ENCODE measurements at places on chromosomes 2 and 18.

GRCh38 chr2:23794234-23794633, 132.7 kb downstream of the ATAD2B start:
- no peak for DNase-seq

GRCh38 chr2:96856776-96857666, 795 bp downstream of the ANKRD39 start:
- DNase-seq: peak; percentile 29

DNA sequence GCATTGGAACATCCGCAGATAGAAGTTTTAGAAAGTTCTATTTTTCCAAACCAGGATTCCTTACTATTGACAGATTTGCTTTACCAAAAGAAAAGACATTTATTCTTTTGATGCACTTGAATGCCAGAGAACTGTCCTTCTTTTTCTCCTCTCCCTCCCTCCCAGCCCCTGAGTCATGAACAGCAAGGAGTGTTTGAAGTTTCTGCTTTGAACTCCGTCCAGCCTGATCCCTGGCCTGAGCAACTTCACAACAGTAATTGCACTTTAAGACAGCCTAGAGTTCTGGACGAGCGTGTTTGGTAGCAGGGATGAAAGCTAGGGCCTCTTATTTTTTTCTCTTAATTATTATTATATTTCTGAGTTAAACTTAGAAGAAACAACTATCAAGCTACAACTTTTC, 33.6 kb downstream of the APCDD1 start:
- DNase-seq: no peak

GRCh38 chr18:54774981-54775665, 53.2 kb upstream of the RAB27B start:
- DNase-seq: no peak

- no peak for DNase-seq
Measured at GRCh38 chr18:70582981-70583380, 294.1 kb downstream of the SOCS6 start.

DNA sequence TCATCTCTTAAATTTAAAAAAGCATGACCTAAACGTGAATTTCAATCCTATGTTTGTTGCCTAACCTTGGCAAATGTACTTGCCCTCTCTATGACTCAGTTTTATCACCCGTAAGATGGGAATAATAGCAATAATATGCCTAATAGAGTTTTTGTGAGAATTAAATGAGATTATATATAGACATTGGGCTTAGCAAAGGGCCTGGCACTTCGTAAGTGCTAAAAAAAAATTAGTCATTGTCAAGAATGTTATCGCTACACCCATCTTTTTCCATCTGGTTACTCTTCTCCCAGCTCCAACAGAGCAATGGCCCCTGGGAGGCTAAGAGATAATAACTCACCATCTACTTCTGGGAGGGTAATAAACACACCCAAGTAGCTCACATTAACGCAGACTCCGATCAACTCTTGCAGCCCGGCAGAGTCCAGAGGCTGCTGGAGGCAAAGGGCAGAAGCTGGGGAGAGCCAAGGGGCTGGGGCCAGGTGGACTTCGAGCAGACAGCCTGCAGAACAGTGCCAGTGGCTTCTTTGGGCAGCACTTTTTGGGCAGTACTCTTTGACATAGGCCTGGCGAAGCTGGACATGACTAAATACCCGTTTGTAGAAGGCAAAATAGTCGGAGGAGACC, 63.9 kb upstream of the STPG4 start:
- no peak for DNase-seq

DNA sequence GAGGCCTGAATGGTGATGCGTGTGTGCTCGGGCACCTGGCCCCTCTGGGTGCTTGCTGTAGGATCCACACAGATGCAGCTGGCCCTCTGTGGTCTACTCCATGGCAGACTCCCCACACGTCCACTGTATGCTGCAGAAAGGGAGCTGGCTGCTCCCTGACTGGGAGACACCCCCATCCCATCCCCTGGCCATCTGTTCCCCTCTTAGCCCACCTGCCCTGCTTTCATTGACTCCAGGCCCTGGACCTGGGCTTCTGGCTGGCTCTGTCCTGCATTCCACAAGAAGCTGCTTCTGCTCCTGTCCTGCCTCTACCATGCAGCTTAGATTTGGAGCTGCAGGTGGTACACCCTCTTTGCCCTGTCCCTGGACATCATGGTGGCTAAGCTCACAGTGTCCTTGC, 80.1 kb downstream of the FHOD3 start:
- no peak for DNase-seq

DNA sequence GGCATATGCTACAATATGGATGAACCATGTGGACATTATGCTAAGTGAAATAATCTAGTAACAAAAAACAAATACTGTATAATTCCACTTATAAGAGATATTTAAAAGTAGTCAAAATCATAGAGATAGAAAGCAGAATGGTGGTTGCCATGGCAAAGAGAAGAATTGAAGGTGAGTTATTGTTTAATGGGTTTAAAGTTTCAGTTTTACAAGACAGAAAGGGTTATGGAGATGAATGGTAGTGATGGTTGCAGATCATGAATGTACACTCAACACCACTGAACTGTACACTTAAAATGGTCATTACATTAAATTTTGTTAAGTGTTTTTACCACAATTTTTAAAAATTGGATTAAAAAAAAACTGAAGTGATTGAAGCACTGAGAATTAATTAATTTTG, 298.2 kb upstream of the ZC3H15 start:
- DNase-seq: no peak

DNA sequence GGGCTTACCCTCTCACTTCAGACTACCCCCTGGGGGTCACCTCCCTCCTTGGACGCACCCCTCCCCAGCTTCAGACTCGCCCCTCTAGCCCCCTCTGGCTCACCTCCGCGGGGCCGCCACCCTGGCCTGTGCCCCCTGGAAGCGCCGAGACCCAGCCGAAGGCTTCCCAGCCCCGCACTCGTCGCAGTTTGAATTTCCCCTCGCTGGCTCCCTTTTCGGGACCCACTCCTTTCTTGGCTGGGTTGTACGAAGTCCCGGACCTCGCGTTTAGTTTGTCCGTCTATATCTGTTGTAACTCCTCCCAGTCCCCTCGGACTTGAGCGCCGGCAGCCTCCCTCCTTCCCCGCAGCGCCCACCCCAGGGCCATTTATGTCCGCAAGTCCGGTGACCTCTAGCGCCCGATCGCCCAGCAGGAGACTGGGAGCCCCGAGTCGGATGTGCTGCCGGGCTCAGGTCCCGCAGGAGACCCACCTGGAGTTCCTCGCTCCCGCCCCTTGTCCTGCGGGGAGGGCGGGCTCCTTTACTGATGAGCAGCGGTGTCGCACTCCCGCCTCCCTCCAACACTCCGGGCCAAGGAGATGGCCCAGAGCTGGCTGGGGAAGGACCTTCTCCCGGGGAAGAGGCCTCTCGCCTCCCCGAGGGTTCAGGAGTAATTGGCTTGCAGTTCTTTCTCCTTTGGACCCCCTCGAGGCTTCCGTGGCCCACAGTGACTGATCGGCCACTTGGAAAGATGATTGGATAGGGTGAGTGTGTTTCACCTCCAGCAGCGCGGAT, 692 bp upstream of the RAX start:
- DNase-seq: no peak

GRCh38 chr2:30271301-30271700, 40.0 kb downstream of the LBH start:
- no peak for DNase-seq

GRCh38 chr2:109563288-109563687, 50.5 kb downstream of the SEPTIN10 start:
- no peak for DNase-seq

DNA sequence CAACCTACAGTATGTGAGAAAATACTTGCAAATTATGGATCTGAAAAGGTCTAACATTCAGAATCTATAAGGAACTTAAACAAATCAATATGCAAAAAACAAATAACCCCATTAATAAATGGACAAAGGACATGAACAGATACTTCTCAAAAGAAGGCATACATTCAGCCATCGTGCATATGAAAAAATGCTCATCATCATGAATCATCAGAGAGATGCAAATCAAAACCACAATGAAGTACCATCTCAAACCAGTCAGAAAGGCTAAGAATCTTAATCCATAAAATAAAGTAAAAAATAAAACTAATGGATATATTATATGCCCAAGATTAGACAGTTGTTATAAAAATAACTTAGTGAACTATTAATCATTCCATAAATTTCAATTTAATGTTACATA, 154.0 kb downstream of the CALCRL start:
- no peak for DNase-seq

DNA sequence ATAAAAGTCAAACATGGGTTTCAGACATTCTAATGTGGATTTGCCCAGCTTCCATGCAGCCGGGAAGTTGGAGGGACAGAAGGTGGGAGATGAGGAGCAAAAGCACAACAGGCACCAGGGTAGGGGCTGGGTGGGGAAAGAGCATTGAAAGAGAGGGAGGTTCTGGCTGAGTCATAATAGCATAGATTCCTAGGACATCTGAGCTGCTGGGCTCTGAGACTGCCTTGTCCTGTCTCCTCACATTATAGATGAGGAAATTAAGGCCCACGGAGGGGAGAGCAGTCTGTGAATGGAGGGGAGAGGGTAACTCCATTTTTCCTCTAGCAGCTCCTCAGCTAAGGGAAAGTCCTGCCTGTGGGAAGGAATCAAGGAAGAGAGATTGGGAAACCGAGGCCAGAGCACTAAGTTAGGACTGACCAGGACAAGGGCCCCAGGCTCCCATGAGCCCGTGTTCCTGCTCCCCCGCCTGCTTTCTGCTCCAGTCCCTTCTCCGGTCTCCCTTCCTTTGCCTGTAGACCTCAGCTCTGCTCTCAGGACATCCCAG, 26.2 kb downstream of the SH2D6 start:
- DNase-seq: no peak

- DNase-seq: no peak
Measured at GRCh38 chr2:119338272-119338671, 28.4 kb downstream of the C2orf76 start.

GRCh38 chr2:178279142-178279541, 84.8 kb downstream of the OSBPL6 start:
- no peak for DNase-seq

GRCh38 chr2:41908349-41908748, 139.5 kb upstream of the PKDCC start:
- no peak for DNase-seq

DNA sequence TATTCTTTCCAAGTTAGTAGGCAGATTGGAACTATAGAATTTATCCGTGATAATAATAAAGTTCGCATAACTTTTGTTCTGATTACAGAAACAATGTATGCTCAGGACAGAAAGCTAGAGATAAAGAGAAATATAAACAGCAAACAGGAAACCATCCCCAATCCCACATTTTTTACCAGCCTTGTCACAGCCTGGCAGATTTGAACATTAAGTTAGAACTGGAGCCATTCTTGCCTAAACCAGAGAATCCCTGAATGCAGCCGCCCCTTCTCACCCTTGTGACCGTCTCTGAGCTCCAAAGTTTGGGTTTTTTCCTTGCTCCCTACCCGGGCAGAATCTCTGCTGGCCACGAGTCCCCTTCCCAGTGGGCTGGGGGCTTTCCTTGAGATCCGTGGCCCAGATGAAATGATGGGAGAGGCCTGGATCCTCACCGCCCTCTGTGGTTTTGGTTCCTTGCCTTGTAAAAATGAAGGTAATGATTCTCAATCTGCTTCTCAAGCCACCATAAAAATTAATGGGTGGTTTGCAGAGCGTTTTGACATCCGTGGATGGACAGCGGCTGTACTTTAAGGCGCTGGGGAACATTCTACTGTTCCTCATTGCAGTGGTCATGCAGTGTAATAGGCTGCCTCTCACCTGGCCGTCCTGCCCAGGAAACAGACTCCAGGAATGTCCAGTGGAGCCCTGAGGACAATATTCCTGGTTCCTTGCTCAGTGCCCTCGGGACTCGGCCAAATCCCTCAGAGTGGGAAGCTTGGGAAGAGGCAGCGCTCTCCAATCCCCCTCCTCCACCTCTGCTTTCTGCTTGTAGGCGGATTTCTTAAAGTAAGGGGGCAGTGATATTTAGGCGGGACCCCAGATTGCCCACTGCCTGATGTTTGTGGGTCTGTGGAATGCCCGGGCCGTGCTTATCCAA, 1.6 kb downstream of the SH3BP4 start:
- DNase-seq: no peak

DNA sequence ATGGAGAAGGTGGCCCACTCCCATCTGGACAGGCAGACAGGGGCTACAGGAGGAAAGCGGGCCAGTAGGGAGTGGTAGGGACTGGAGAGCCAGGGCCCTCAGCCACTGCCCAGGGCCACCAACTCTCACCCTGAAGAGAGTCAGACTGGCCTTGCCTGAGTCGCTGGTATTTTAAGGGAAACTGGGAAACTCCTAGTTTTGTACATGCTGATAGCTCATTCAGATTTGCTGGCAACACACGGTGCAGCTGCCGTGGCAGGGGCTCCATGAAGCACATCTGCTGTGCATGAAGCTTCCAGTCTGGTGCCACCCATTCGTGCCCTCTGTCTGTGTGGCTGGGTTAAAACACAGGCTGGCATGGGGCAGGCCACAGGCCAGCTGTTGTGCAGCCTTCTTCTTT, 137.3 kb upstream of the GLI2 start:
- no peak for DNase-seq

DNA sequence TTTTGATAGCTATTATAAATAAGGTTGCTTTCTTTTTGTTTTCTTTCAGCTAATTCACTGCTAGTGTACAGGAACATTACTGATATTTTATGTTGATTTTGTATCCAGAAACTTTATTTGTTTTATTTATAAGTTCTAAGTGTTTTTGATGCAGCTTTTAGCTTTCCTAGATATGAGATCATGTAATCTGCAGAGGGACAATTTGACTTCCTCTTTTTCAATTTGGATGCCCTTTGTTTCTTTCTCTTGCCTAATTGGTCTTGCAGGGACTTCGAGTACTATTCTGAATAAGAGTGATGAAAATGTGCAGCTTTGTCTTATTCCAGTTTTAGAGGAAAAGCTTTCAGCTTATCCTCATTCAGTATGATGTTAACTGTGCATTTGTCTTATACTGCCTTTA, 643.4 kb upstream of the CDH2 start:
- no peak for DNase-seq

Data from CD4-positive, alpha-beta T cell treated with Interleukin-2 at 100 ng/mL for 4 hours (primary cell).